ENCODE measurements at places on chromosomes 6 and 20.

GRCh38 chr20:934186-934840 is 18.2 kb upstream of the ANGPT4 start:
- no peak for DNase-seq

DNA sequence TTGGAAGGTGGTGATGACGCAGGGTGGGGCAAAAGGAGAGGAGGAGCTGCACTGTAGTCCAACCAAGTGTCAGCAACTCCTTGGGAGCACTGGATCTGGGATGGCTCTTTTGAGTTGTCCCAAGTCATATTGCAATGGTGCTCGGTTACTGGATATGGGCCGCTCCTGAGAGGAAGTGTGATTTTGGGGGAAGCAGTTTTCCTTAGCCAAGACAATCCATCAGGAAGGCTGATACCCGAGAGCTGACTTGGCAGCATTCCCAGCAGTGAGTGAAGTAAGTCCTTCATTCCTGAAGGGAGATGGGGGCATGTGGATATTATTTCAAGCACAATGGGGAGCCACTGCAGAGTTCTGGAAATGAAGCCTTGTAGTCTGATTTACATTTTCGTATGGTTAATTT is 354.1 kb downstream of the RFPL4B start:
- no peak for DNase-seq

- peak; percentile 22 for DNase-seq
Measured at GRCh38 chr6:108222064-108222463, 38.8 kb downstream of the SNX3 start.

- DNase-seq, result no peak
Measured at GRCh38 chr6:41798901-41799558, 11.5 kb downstream of the TOMM6 start.

- no peak for DNase-seq
Measured at GRCh38 chr20:46023148-46023484, 5.9 kb upstream of the SLC12A5 start.

GRCh38 chr20:50320901-50321796 is 130.5 kb downstream of the CEBPB start:
- DNase-seq, result peak; percentile 54

DNA sequence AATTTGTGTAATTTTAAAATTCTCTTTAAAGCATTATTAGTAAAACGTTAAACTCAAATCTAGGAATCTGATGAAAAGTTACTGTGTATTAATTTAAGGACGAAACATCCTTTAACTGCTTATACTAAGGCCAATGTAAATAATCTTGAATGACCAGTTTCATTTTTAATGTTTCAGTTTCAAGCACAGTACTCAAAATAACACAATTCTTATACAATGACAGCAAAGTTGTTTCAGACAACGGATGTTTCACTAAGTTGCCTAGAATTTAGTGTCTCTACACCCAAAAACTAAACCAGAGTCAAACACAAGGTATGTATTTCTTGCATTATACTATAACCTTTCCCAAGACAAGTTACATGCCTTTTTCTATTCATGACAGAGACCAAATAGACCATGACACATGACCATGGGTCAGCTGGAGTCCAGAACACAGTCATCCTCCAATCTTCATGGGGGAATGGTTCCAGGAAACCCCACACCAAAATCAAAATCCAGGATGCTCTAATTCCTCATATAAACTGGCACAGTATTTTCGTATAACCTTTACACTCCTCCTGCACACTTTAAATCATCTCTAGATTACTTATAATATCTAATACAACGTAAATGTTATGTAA is 7.7 kb downstream of the PHIP start:
- DNase-seq, result no peak

DNA sequence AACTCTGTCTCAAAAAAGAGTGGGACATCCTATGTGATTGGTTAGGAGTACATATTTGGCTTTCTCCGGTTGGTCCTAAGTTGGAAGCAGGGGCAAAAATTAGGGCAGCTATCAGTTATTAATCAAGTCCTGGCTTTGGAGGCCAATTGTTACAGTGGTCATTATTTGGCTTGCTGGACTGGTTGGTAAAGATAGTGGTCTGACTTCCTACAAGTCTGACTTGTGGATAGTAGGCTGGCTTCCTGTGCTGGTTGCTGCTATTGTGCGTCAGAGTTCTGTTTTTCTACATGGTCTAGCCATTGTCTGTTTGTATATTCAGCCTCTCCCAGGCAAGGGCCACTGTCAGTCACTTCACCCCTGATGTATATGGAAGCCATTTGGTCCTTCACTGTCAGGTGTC is 7.0 kb downstream of the ACOT8 start:
- DNase-seq, result no peak

DNA sequence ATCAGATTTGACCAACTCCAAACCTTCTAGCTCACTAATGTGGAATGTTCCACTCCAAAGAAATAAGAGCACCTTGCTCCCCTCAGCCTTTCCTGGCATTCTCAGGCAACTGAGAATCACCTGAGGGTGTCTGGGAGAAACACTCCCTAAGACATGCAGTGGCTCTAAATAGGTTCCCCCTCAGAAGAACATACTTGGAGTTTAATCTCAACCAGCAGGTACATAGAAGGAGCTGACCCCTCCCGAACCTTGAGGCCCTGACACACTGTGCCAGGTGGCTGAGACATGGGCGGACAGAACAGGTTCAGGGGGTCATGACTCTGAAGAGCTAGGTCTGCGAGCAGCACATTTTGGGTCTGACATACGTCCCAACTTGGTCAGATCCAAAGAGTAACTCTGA is 107.6 kb upstream of the MAP3K4 start:
- DNase-seq, result no peak

DNA sequence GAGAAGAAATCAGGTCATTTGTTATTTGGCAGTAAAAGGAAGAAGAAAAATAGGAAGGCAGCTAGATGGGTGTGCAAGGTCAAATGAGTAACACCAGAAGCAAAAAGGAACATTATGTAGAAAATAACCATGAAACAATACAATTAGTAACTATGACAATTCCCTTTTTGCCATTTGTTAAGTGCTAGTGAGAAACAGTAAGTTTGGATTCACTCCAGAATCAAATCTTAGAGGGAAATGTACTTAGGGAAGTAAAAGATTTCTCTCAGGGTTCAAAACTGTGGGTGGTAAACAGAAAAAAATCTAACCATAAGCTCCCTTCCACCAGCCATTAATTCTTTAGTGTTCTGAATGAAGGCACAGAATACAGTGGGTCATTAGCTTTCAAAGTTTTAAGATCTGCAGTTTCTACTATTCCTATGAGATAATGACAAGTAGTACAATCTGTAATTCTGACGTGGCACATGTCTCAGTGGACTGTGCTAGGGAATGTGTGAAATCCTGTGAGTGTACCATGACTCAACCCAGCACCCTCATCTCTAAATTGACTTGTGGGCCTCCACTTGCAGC is 17.1 kb downstream of the REPS1 start:
- peak; percentile 83 for DNase-seq

DNA sequence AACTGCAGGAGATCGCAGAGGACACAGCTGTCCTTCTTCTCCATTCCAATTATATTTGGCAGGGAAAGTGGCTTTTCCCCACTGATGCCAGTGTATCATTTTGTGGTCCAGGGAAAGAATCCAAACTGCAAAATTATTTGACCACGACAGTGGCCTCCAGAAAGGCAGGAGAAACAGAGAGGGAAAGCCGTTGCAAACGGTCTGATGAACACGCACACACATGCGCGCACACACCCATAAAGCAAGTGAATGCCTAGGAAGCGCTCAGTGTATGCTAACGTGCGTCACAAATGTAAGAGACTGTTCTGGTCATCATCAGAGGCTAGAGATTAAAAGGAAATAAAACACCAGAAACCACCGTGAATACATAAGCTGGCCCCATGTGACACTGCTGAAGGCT is 54.0 kb downstream of the NPEPL1 start:
- DNase-seq, result no peak

- DNase-seq, result peak; percentile 56
Measured at GRCh38 chr6:11278207-11278559, 45.7 kb upstream of the NEDD9 start.

DNA sequence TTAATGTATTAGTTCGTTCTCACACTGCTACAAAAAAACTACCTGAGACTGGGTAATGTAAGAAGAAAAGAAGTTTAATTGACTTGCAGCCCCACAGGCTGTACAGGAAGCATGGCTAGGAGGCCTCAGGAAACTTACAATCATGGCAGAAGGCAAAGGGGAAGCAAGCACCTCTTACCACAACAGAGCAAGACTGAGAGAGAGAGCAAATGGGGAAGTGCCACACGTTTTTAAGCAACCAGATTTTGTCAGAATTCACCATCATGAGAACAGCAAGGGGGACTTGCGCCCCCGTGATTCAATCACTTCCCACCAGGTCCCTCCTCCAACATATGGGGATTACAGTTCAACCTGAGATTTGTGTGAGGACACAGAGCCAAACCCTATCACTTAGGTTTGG is 70.8 kb upstream of the SRSF6 start:
- DNase-seq, result no peak

DNA sequence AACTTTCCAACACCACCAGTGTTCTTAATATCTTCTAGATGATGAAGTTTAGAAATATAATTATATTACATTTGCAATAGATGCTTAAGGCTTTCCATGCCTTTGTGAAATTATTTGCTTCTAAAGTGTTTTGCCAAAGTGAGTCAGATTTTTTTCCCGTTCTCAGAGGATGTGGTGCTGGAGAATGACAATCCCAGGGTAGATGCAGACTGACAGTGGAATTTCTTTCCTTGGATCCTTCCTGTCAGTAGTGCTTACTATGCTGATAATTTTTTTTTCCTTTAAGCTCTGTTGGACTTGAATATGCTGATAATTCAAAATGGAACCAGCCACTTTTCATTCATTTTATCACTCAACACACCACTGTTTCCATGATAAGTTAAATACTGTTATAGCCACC is 59.9 kb upstream of the SOX4 start:
- DNase-seq, result no peak

DNA sequence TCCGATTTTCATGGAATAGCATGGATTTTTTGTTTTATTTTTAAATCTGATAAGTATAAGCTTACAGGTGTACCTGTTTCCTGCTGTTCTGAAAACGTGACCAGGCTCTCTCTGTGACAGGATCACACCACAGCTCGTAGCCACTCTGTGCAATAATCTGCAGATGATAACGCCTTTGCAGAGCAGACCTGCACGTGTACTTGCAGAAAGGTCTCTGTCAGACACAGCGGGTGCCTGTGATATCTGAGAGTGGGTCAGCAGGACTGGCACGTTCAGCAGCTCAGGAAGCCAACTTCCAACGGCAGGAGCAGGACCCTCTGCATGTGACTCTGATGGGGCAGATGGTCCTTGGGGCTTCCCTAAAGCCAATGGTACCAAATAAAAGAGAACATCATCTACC is 68.6 kb upstream of the HDDC2 start:
- DNase-seq, result no peak

- no peak for DNase-seq
Measured at GRCh38 chr6:13156381-13156780, 172.0 kb downstream of the TBC1D7 start.

GRCh38 chr6:118813775-118814174 is 80.2 kb upstream of the ASF1A start:
- DNase-seq, result peak; percentile 63

DNA sequence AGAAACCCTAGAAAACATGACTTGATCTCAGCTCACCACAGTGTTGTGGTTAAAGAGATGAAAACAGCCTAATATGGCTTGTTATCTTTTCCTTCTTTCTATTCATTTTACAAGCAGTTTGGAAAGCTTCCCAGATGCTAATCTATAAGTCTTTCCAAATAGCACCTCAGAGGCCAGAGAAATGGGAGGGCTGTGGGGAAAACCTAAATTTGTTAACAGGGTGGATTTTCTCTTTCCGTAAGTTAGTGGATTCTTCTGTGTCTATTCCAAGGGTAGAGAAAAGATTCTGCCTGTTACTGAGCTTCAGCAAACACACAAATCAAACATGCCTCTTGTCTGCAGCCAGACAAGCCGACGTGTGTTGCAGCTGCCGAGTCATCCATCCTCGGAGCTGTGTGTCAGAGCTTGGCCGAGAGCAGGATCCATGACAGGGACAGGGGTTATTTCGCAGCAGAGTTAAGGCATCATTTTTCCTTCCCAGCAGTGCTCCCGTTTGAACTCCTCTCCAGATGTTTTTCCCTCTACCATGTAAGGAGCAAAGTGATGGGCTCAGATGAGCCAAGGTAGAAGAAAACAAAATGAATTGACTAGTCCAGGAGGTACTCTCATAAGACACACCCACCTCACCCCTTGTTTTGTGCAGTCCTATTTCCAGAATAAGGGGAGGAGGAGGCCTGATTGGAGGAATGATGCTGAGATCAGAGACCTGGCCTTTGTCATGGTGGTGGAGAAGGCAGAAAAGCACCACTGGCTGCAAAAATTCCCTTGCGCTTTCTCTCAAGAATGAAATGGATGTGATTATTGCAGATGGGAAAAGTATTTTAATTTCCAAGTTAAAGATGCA is 560.0 kb downstream of the C6orf118 start:
- DNase-seq, result no peak

DNA sequence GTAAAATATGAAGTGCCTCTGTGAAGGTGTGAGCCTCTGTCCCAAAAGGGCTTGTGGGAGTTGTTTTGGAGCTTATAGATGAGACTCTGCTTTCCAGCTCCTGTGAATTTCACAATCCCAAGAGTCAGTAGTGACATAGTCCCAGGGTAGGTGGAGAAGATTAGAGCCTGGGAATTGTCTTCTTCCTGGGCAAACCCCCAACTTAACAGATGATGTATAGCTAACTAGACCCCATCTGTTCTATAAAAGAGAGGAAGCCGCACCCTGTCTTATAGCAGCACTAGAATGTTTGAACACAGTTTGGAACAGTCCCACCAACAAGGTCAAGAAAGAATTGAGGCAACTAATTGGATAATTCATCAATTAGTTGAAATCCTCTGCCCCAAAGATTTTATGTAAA is 294.7 kb downstream of the ZNF217 start:
- DNase-seq, result no peak

DNA sequence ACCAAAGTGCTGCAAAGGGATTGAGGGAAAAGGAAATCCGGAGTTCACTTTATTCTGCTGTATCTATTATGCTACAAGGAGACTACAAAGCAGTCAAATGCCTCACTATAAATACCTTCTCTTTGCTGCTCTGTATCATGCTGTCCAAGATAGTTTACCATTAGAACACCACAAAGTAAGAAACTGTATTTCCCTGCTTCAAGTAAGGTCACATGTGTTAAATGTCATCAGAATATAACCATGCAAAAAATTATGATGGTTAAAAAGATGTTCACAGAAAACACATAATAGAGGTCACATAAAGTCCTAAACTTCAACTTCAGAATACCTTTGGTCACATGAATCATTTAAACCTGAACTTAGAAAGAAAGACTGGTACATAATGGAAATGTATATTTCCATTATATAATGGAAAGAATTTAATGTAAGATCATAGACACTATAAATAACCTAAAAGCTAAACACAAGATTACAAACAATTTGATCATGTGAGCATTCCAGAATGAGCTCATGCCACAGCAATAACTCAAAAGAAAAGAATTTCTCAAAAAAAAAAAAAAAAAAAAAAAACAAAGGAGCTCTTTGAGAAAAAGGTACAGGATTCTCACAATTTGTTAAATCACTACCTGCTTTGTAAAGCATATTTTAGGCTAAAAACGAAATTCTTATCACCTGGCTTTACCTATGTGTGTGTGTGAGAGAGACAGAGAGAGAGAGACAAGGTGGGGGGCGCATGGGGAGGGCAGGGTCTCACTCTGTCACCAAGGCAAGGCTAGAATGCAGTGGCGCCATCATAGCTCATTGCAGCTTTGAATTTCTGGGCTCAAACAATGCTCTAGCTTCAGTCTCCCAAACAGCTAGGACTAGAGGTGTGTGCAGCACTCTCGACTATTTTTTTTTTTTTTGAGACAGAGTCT is 58.7 kb downstream of the KIF13A start:
- DNase-seq, result no peak
